Progenitor cell of endocrine pancreas (in vitro differentiated cells): ENCODE measurements at places on chromosomes 2 and 18.

GRCh38 chr18:63131106-63131958, 188.2 kb downstream of the BCL2 start:
- no peak overlapping the region for H3K4me3 ChIP-seq
- DNase-seq: no peak
- H3K4me1 ChIP-seq: peaks cover 10% of the 10 kb centered on the region
- H3K27me3 ChIP-seq: peaks cover 7% of the 10 kb centered on the region
- no peak overlapping the region for H3K27ac ChIP-seq
- no peaks in the 10 kb centered on the region for H3K36me3 ChIP-seq

GRCh38 chr2:33209976-33210375, 263.2 kb downstream of the LTBP1 start:
- peak overlapping the region; percentile 5 for H3K27ac ChIP-seq
- peaks cover 16% of the 10 kb centered on the region for H3K4me1 ChIP-seq
- H3K4me3 ChIP-seq: no peak overlapping the region
- no peak for DNase-seq
- peaks cover 4% of the 10 kb centered on the region for H3K36me3 ChIP-seq

DNA sequence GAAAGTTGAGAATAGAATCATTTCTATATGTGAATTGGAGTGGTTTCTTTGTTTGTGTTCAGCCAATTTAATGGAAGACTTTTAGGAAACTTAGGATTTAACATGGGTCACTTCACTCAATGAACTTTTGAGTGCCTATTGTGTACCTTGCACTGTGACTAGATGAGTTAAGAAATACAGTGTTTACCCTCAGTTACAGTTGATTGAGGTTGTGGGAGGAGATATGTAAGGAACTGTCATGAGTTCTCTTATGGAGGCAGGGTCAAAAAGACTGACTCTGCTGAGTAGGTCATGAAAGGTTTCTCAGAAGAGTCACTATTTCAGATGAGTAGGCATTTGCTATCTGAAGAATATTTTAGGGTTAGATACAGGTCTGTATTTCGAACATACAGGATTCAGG, 98.6 kb downstream of the RAB3GAP1 start:
- H3K4me3 ChIP-seq: no peak overlapping the region
- H3K27ac ChIP-seq: no peak overlapping the region
- no peaks in the 10 kb centered on the region for H3K27me3 ChIP-seq
- H3K4me1 ChIP-seq: peaks cover 6% of the 10 kb centered on the region

DNA sequence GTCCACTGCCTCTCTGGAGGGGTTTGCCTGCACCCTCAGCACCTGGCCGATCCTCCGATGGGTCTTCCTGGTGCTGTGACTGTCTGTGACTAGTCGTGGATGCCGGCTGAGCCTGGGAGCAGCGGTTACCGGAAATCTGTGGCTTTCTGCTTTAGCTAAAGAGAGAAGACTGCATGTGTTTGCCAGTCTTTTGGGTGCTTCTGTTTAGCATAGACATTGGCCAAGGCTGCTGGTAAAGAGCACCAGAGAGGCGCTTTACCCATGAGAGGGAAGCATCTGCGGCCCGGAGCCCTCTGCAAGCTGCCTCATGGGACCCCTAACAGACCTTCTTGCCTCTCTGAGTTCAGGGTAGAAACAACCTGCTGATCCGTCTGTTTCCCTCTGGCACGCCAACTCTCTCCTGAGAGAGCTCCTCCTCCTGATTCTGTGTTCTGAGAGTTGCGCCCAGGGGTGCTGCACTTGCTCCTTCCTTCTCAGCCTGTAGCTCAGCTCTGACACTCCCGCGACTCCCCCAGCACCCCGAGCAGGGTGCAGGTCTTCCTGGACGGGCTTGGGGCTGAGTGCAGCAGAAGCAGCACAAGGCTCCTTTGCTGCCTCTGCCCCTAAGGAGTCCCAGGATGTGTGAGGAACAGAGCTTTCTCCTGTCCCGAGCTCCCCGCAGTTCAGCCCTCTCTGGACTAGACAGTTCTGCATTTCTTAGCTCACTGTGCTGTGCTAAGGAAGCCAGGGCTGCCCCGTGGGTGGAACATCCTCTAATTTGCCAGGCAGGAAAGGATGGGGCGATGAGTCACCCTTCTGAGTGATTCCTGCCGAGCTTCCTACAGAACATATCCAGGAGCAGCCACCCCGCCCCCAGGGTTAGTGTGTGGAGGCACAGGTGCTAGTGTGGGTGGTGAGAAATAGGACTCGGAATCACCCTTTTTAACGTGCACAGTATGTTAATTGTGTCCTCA, 203.2 kb downstream of the SH3RF3 start:
- no peak overlapping the region for H3K27ac ChIP-seq
- H3K36me3 ChIP-seq: no peaks in the 10 kb centered on the region
- H3K4me1 ChIP-seq: no peaks in the 10 kb centered on the region
- no peak for DNase-seq

DNA sequence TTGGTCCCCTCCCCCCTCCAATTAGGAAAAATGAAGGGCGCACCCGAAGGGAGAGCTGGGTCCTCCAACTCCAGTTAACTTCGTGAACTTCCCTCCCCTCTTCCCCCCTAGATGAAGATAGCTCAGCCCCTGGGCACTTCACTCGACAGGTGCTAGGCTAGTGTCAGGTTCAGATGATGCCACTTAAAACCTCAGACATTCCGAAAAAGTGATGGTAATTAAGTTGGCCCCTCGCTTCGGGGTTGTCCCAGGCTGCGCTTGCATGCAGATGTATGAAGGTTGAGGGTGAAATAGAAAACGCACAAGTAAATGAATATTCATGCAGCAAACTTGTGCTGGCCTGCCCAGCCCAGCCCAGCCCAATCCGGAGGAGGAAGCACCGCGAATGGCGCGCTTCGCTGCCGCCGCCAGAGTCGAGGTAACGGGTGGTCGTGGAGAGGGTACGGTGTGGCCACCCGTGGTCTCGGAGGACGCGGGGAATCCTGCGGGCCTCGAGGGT, 3.0 kb upstream of the GBX2 start:
- H3K36me3 ChIP-seq: no peaks in the 10 kb centered on the region
- no peak for DNase-seq
- H3K4me3 ChIP-seq: no peak overlapping the region
- no peak overlapping the region for H3K27ac ChIP-seq
- H3K4me1 ChIP-seq: peaks cover 12% of the 10 kb centered on the region
- peaks cover 81% of the 10 kb centered on the region for H3K27me3 ChIP-seq

DNA sequence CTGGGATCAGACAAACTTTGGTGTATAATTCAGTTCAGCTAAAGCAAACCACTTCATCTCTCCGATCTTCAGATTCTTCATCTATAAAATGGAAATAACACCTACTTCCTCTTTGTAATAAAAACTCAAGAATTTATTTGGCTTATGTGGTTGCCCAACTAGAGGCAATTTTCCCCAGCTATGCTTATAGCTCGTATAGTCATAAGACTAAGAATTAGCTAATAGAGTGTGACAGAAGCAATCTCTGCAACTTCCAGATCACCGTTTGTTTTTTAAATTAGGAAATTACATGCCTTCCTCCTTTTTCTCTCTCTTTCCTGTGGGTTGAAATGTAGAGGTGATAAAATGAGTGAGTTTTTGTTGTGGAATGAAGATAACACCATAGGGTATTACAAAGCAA, 35.3 kb upstream of the KCNF1 start:
- no peaks in the 10 kb centered on the region for H3K4me1 ChIP-seq
- H3K4me3 ChIP-seq: no peak overlapping the region
- no peaks in the 10 kb centered on the region for H3K36me3 ChIP-seq
- DNase-seq: no peak

- no peaks in the 10 kb centered on the region for H3K36me3 ChIP-seq
- H3K27me3 ChIP-seq: no peaks in the 10 kb centered on the region
- no peak for DNase-seq
- H3K27ac ChIP-seq: no peak overlapping the region
These were observed 392.8 kb upstream of the MEIS1 start for GRCh38 chr2:66041902-66042657.

DNA sequence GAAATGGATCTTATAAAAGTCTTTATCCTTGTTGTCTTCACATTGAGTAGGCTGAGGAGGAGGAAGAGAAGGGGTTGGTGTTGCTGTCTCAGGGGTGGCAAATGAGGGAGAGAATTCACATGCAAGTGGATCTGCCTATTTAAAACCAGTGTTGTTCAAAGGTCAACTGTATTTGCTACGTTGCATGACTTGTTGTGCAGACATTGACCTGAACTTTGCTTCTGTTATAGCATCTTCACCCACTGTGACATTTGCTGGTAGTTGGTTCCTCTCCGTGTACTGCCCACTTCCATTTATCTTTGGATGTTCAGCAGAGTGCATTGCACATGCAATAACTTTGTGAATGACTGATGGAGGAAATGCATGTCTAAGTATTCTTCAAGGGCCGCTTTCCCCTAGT, 228.6 kb upstream of the DPP10 start:
- H3K27me3 ChIP-seq: no peaks in the 10 kb centered on the region
- no peaks in the 10 kb centered on the region for H3K4me1 ChIP-seq
- DNase-seq: no peak
- no peak overlapping the region for H3K4me3 ChIP-seq
- H3K27ac ChIP-seq: no peak overlapping the region

- H3K4me3 ChIP-seq: no peak overlapping the region
- H3K36me3 ChIP-seq: peaks cover 36% of the 10 kb centered on the region
- H3K4me1 ChIP-seq: no peaks in the 10 kb centered on the region
These were observed 38.5 kb downstream of the CARF start for GRCh38 chr2:202950592-202950991.

- H3K27me3 ChIP-seq: no peaks in the 10 kb centered on the region
- H3K4me1 ChIP-seq: no peaks in the 10 kb centered on the region
- no peak overlapping the region for H3K4me3 ChIP-seq
- H3K27ac ChIP-seq: no peak overlapping the region
- DNase-seq: no peak
These were observed 127.4 kb downstream of the GBX2 start for GRCh38 chr2:236040600-236041328.

GRCh38 chr18:55031979-55032378, 72.7 kb upstream of the CCDC68 start:
- H3K4me1 ChIP-seq: peaks cover 1% of the 10 kb centered on the region
- H3K27ac ChIP-seq: no peak overlapping the region
- DNase-seq: no peak
- H3K27me3 ChIP-seq: peaks cover 3% of the 10 kb centered on the region
- no peaks in the 10 kb centered on the region for H3K36me3 ChIP-seq

GRCh38 chr2:20563251-20563650, 87.6 kb downstream of the HS1BP3 start:
- H3K27ac ChIP-seq: no peak overlapping the region
- no peak overlapping the region for H3K4me3 ChIP-seq
- DNase-seq: no peak
- H3K4me1 ChIP-seq: peaks cover 18% of the 10 kb centered on the region

DNA sequence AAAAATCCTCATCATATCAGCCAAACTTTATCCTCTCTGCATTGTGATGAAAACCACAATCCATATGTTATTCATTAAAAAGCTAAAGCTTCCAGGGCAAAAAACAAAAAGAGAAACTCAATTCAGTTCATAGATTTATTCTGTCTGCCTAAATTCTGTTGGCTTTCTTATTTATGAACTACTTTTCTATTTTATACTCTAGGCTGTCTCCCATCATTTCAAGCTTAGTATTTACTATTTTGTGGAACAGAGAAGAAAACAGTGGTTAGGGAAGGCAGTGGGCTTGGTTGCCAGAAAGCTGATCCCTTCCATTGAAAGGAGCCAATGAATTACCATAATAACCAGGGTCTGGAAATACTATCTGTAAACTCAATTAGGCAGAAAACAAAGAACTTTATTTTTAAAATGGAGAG, 71.8 kb downstream of the RAPH1 start:
- H3K27me3 ChIP-seq: no peaks in the 10 kb centered on the region
- no peak for DNase-seq
- no peaks in the 10 kb centered on the region for H3K36me3 ChIP-seq
- no peaks in the 10 kb centered on the region for H3K4me1 ChIP-seq
- H3K4me3 ChIP-seq: no peak overlapping the region
- no peak overlapping the region for H3K27ac ChIP-seq

- peak overlapping the region; percentile 68 for H3K4me3 ChIP-seq
- DNase-seq: peak; percentile 15
- H3K27ac ChIP-seq: no peak overlapping the region
- no peaks in the 10 kb centered on the region for H3K36me3 ChIP-seq
These were observed 816 bp downstream of the GALNT14 start for GRCh38 chr2:31137211-31138036.

GRCh38 chr2:240615396-240615795, 9.9 kb upstream of the GPR35 start:
- DNase-seq: no peak
- no peak overlapping the region for H3K27ac ChIP-seq
- no peaks in the 10 kb centered on the region for H3K27me3 ChIP-seq

DNA sequence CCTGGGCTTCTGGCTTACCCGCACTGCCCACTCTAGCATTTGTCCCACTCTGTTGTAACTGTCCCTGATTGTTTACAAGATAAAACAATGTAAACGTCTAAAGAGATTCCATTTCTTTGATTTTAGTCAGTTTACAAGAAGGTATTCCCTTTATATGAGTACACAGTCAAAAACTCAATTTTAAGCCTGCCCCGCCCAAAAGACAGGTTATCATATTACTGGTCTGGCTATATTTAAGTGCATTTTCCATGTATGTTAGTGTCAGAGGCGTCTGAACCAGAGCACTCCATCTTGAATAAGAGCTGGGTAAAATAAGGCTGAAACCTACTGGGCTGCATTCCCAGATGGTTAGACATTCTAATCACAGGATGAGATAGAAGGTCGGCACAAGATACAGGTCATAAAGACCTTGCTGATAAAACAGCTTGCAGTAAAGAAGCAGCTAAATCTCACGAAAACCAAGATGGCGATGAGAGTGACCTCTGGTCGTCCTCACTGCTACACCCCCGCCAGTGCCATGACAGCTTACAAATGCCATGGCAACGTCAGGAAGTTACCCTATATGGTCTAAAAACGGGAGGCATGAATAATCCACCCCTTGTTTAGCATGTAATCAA, 15.0 kb downstream of the GPR45 start:
- no peaks in the 10 kb centered on the region for H3K27me3 ChIP-seq
- no peak overlapping the region for H3K4me3 ChIP-seq
- no peaks in the 10 kb centered on the region for H3K36me3 ChIP-seq
- H3K4me1 ChIP-seq: no peaks in the 10 kb centered on the region
- no peak for DNase-seq
- H3K27ac ChIP-seq: no peak overlapping the region

DNA sequence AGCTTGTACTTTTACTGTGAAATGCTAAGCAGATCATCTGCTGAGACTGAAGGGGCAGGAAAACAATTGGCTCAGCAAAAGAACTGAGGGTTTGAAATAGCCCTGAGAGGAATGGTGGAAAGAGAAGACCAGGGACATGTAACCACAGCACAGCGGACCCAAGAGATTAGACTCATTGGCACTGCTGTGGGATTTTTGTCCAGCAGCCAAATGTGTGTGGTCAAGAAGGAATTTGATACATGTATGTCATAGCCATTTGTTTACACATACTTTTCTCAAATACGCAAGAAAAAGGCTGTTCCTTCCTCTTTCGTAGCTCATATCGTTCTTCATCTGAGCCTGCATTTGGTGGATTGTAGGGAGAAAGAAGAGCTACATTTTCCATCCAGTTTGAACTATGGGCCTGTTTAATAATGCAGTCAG, 73.8 kb downstream of the TRABD2A start:
- no peaks in the 10 kb centered on the region for H3K27me3 ChIP-seq
- no peak for DNase-seq
- no peak overlapping the region for H3K27ac ChIP-seq
- no peak overlapping the region for H3K4me3 ChIP-seq
- H3K4me1 ChIP-seq: no peaks in the 10 kb centered on the region
- H3K36me3 ChIP-seq: no peaks in the 10 kb centered on the region
